Activated naive CD8-positive, alpha-beta T cell treated with anti-CD3 and anti-CD28 coated beads for 36 hours (primary cell): ENCODE measurements at places on chromosomes 5 and 9. TPM values are rescaled to one million over a fixed set of nuclear protein-coding genes. Genes with fewer than 3 reads are reported as not detected.

GBGT1 gene
- total RNA-seq: 1.6 TPM

NIM1K gene
- 2.1 TPM for total RNA-seq

DNA sequence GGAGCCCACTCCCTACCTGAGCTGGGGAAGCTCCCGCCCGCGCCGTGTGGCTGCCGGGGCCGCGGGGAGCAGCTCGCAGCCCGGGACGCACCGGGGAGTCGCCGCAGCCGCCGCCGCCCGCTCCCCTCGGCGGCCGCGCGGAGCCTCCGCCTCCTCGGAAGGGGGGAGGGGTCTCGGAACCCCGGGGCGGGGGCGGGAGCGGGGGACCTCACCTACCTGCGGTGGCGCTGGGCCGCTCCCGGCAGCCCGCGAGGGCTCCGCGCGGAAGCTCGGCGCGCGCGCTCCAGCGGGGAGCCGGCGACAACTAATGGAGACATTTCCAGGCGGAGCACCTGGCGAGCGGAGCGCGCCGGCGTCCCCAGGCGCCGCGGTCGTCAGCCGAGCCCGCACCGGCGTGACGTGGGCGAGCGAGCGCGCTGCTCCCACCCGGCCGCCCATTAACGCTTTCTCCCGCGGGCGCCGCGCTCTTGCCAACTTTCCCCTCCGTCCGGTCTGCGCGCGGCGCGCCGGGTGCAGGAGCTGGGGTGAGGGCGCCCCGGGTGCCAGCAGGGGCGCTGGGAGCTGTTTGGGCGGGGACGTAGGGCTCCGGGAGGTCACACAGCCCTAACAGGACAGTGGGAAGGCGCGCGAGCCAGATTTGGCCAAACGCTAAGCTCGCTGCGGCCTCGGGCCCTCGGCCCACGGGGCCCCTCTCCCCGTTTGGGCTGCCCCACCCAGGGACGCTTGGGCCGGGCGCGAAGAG, 4.3 kb upstream of the IRX4 start:
- H3K27me3 ChIP-seq: peaks cover 56% of the 10 kb centered on the region
- no peak overlapping the region for H3K4me3 ChIP-seq
- no peak overlapping the region for H3K27ac ChIP-seq

CDKN2B-AS1 gene
- total RNA-seq: 0.10 TPM

GRCh38 chr9:1102642-1102970, 52.4 kb downstream of the DMRT2 start:
- DNase-seq: no peak
- H3K27ac ChIP-seq: no peak overlapping the region
- no peaks in the 10 kb centered on the region for H3K36me3 ChIP-seq
- H3K4me3 ChIP-seq: no peak overlapping the region
